ENCODE measurements at places on chromosomes 2 and 18. TPM values are rescaled to one million over a fixed set of nuclear protein-coding genes. Genes with fewer than 3 reads are reported as not detected.

The IL36G gene
- not detected for total RNA-seq

The SPATA3 gene
- total RNA-seq, result not detected

The FAM136A gene
- 53.7 TPM for total RNA-seq

The CD8B2 gene
- not detected for total RNA-seq

The PTPRM gene
- total RNA-seq, result 48.5 TPM

The RNF125 gene
- total RNA-seq, result 0.50 TPM

The NEU4 gene
- total RNA-seq, result 0.37 TPM

The SCN3A gene
- total RNA-seq, result 1.3 TPM

The RTN4 gene
- 394 TPM for total RNA-seq

The ATOH8 gene
- 0.47 TPM for total RNA-seq

The RAB6C gene
- not detected for total RNA-seq

The PLB1 gene
- 1.6 TPM for total RNA-seq

The REG3A gene
- total RNA-seq, result not detected

The CLASP1 gene
- 59.7 TPM for total RNA-seq

The PDE1A gene
- total RNA-seq, result 0.26 TPM

The CCDC150 gene
- 20.2 TPM for total RNA-seq

The GBX2 gene
- 2.2 TPM for total RNA-seq

The RAMP1 gene
- total RNA-seq, result 9.8 TPM

The ATP8B1 gene
- 66.2 TPM for total RNA-seq

The ECEL1 gene
- total RNA-seq, result not detected

The ANKAR gene
- total RNA-seq, result 2.1 TPM

The MAP2 gene
- total RNA-seq, result 9.5 TPM

The SPATS2L gene
- total RNA-seq, result 378 TPM

The PTPRN gene
- not detected for total RNA-seq

The ABCA12 gene
- total RNA-seq, result 4.8 TPM

The LAMA3 gene
- 233 TPM for total RNA-seq

All from Calu3 (cell line).